ENCODE measurements at places on chromosomes 7 and 10. TPM values are rescaled to one million over a fixed set of nuclear protein-coding genes. Genes with fewer than 3 reads are reported as not detected.

DNA sequence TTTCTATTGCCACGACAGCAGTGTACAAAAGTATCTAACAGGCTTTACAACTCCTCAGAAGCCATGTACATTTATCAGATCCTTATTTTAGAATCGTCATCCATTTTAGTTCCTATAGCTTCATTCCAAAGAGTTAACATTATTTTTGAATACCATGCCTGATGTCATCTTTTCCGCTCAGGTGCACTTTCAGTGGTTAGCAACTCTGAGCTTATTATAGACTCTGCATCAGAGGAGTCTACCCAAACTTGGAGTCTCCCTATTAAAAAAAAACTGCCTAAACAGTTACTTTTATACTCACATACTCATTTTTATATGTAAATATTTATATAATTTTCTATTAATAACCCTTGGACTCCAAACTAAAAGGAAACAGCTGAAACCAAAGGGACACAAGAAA is 31.6 kb upstream of the PRSS37 start:
- H3K27me3 ChIP-seq, result no peaks in the 10 kb centered on the region
- H3K4me1 ChIP-seq, result no peaks in the 10 kb centered on the region
- H3K27ac ChIP-seq, result no peak overlapping the region
- no peaks in the 10 kb centered on the region for H3K36me3 ChIP-seq
- DNase-seq, result no peak

GRCh38 chr7:3897430-3898372 is 596.6 kb downstream of the SDK1 start:
- H3K27ac ChIP-seq, result peak overlapping the region; percentile 27
- no peak overlapping the region for H3K4me3 ChIP-seq
- DNase-seq, result peak; percentile 65
- H3K27me3 ChIP-seq, result no peaks in the 10 kb centered on the region
- peaks cover 15% of the 10 kb centered on the region for H3K4me1 ChIP-seq
- H3K36me3 ChIP-seq, result no peaks in the 10 kb centered on the region

DNA sequence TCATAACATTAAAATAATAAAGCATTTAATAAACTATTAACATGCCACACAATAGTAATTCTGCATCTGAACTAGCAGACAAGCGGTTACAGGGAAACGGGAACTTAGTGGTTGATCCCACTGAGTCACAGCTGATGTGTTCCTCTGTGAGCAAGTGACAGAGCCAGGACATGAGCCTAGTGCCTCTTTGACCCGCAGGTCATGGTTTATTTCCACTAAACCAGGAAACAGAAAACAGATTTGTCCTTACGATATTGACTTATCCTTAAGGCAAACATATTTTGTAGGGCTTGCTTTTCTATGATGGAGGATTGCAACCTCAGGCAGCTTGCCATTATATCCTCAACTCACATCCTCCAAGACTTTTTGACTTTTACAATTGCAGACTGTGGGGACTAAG is 987.3 kb downstream of the CCSER2 start:
- no peaks in the 10 kb centered on the region for H3K36me3 ChIP-seq
- no peak overlapping the region for H3K4me3 ChIP-seq
- no peak for DNase-seq
- H3K27ac ChIP-seq, result no peak overlapping the region
- no peaks in the 10 kb centered on the region for H3K4me1 ChIP-seq

DNA sequence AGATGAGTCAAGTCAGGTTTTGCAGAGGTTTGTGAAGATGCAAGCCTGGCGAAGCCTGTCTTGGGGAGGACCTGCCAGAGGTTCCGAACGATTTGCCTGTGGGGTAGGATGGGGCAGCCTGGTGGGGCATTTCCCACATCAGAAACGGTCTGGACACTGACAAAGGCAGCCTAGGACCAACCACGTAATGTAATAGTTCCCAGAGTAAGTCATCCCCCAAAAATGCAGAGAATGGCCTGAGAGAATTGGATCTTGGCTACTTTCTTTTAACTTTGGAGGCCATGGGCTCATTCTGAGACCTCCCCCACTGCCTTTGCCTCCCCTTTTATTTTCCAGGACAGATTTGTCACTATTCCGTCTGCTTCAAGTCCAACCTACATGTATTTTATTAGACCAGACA is 168.9 kb upstream of the SH2B2 start:
- no peaks in the 10 kb centered on the region for H3K27me3 ChIP-seq
- no peak overlapping the region for H3K27ac ChIP-seq
- DNase-seq, result no peak
- H3K4me1 ChIP-seq, result peaks cover 4% of the 10 kb centered on the region
- peaks cover 40% of the 10 kb centered on the region for H3K36me3 ChIP-seq

GRCh38 chr10:93554760-93555432 is 11.6 kb upstream of the FFAR4 start:
- peaks cover 5% of the 10 kb centered on the region for H3K4me1 ChIP-seq
- peak; percentile 84 for DNase-seq
- H3K27me3 ChIP-seq, result no peaks in the 10 kb centered on the region
- no peaks in the 10 kb centered on the region for H3K36me3 ChIP-seq
- H3K27ac ChIP-seq, result no peak overlapping the region
- H3K4me3 ChIP-seq, result no peak overlapping the region

DNA sequence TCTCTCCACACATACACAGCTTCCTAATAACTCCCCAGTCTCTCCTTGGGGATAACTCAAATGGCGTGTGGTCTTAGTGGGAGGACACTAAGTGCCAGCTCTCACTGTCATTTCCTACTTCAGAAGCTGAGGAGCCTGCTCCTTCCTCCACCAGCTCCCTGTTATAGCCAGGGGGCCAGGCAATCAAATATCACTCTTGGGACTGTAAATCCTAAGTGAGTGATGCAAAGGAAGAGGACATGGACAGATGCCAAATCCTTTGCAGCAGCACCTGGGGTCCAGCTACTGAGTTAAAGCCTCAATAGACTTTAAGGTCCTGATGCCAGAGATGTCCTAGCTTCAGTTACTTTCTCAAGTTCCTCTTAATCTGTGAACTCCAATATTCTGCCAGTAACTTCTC is 34.1 kb downstream of the SEM1 start:
- peaks cover 4% of the 10 kb centered on the region for H3K36me3 ChIP-seq
- DNase-seq, result no peak
- no peaks in the 10 kb centered on the region for H3K4me1 ChIP-seq
- no peak overlapping the region for H3K4me3 ChIP-seq
- no peak overlapping the region for H3K27ac ChIP-seq

DNA sequence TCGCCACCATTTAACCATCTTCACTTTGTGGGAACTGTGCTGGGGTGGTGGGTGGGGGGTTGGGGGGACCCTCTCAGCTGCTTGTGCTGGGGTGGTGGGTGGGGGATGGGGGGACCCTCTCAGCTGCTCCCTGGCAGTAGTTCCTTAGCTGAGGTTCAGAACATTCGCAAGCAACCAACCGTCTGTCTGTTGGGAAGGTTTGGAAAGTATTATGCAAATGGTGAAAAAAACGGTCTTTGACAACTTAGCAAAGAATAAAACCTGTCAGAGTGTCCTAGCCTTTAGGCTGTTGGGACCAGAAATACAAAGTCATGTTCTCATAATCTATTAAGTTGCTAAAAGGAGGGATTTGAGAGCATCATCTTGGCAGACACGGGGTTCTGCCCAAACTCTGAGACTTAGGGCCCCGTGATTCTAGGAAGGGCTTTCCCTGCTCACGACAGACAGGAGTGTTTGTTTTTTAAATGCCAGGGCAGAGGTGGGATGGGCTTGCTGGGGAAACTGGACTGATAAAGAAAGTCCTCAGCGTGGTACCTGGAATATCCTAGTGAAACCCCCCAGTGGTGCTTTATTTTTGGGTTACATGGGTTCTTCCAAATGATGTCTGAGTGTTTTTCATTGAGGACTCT is 14.1 kb upstream of the SRGN start:
- no peak overlapping the region for H3K4me3 ChIP-seq
- no peak overlapping the region for H3K27ac ChIP-seq

GRCh38 chr7:131328377-131329175 is 900 bp downstream of the MKLN1 start:
- H3K27me3 ChIP-seq, result no peaks in the 10 kb centered on the region
- peaks cover 16% of the 10 kb centered on the region for H3K4me1 ChIP-seq
- DNase-seq, result peak; percentile 29

DNA sequence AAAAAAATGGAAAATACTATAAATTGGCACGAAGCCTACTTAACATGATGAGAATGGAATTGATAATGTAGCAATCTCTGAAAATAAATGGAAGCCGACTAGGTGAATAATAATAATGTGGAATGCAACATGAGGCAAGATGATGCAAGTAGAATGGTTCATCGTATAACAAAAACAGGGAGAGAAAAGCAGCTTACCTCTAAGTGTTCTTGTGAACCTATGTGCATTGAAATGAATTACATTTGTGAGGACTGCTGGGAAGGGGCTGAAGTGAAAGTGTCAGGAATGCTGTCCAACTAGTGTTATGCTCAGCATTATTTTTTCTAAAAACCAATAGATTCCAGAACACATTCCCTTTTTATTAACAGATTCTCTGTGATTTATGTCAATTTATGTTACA is 440.6 kb upstream of the LRRN3 start:
- no peaks in the 10 kb centered on the region for H3K4me1 ChIP-seq
- no peak overlapping the region for H3K4me3 ChIP-seq
- H3K36me3 ChIP-seq, result no peaks in the 10 kb centered on the region
- H3K27ac ChIP-seq, result no peak overlapping the region
- DNase-seq, result no peak

DNA sequence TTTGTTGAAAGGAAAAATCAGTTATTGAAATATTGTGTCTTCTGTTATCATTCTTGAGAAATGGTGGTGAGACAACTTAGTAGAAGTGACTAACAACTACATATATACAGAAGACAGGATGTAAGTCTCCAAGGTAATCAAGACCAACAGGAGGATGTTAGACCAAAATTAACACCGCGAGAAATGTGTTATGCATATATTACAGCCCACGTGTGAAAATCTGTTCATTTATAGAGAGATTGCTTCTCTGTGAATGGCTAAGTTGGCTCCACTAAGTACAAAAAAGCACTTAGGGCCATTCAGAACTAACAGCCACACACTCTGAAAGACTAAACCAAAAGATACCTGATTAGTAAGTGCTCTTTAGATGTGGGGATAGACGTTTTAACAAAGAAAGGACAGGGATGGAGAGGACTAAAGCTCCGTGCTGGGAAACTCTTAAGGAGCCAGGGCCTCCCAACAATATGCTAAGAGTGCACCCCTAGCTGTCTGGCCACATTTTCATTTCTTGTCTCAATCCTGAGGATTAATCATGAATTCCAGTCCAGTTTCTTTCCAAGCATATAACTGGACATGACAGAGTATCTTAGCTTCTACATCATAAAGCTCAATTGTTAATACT is 26.5 kb downstream of the HDAC9 start:
- no peak for DNase-seq
- H3K4me3 ChIP-seq, result no peak overlapping the region
- H3K27ac ChIP-seq, result no peak overlapping the region
- H3K27me3 ChIP-seq, result no peaks in the 10 kb centered on the region
- no peaks in the 10 kb centered on the region for H3K36me3 ChIP-seq
- peaks cover 9% of the 10 kb centered on the region for H3K4me1 ChIP-seq

GRCh38 chr7:116876664-116877442 is 14.5 kb downstream of the CAPZA2 start:
- H3K27me3 ChIP-seq, result no peaks in the 10 kb centered on the region
- DNase-seq, result no peak
- H3K4me3 ChIP-seq, result no peak overlapping the region
- peaks cover 14% of the 10 kb centered on the region for H3K4me1 ChIP-seq

- no peaks in the 10 kb centered on the region for H3K4me1 ChIP-seq
- H3K36me3 ChIP-seq, result peaks cover 11% of the 10 kb centered on the region
- no peaks in the 10 kb centered on the region for H3K27me3 ChIP-seq
- peak overlapping the region; percentile 25 for H3K27ac ChIP-seq
Observed at GRCh38 chr10:127293640-127294039, 97.2 kb upstream of the INSYN2A start.

GRCh38 chr7:125084196-125084595 is 154.6 kb upstream of the POT1 start:
- H3K27me3 ChIP-seq, result no peaks in the 10 kb centered on the region
- no peaks in the 10 kb centered on the region for H3K36me3 ChIP-seq
- no peaks in the 10 kb centered on the region for H3K4me1 ChIP-seq
- no peak overlapping the region for H3K27ac ChIP-seq
- no peak for DNase-seq
- H3K4me3 ChIP-seq, result no peak overlapping the region

DNA sequence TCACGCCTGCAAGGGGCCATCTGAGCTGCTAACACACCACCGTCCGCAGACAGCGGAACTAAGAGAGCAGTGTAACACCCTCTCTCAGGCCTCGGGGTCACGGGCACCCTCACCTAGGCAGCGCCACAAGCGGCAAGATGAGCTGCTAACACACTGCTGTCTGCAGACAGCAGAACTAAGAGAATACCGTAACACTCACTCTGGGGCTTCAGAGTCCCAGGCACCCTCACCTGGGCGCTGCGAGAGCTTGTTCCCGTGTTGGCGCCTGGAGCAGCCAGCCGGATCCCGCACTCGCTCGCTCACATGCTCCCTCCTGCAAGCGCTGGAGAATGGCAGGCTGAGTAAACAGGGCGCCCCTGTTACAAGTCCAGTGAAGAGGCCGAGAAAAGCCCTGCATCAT is 160.2 kb downstream of the SRPK2 start:
- H3K27me3 ChIP-seq, result no peaks in the 10 kb centered on the region
- peaks cover 12% of the 10 kb centered on the region for H3K36me3 ChIP-seq
- no peak overlapping the region for H3K27ac ChIP-seq
- no peak for DNase-seq
- peaks cover 33% of the 10 kb centered on the region for H3K4me1 ChIP-seq

DNA sequence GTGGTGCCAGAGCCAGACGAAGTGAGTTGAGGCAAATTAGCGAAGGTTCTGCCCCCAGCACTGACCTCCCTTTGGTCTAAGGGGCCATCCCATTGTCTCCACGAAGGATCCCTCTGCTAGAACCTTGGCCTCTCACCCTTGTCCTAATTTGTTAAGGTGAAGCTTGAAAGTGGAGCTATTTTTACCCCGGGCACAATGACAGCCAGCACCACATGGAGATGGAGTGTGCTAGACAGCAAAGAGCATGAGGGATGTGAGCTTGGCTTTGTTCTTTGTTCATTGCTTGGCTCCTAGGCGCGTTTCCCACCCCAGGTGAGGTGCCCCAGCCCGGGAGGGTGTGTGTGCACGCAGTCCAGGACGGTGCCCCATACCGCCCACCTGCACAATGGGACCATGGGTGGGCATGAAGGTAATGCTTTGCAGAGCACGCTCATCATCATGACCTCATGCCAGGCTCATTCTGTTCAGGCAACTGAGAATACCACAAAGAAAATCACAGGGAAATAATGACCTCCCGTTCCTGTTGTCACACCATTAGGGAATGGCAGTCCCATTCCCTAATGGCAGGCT is 361.0 kb upstream of the FZD8 start:
- H3K4me1 ChIP-seq, result no peaks in the 10 kb centered on the region
- H3K36me3 ChIP-seq, result peaks cover 4% of the 10 kb centered on the region
- DNase-seq, result no peak
- H3K27me3 ChIP-seq, result no peaks in the 10 kb centered on the region
- no peak overlapping the region for H3K27ac ChIP-seq

GRCh38 chr10:47238331-47239095 is 61.5 kb upstream of the GDF10 start:
- no peaks in the 10 kb centered on the region for H3K36me3 ChIP-seq
- DNase-seq, result no peak
- no peaks in the 10 kb centered on the region for H3K27me3 ChIP-seq
- H3K27ac ChIP-seq, result no peak overlapping the region
- H3K4me1 ChIP-seq, result no peaks in the 10 kb centered on the region
- H3K4me3 ChIP-seq, result no peak overlapping the region

Gene EIF5AL1
- total RNA-seq, result 0.54 TPM

Gene PPP1R17
- total RNA-seq, result not detected

Gene DYNC1I1
- not detected for total RNA-seq

Gene MMP21
- not detected for total RNA-seq

Gene SAP25
- 2.9 TPM for total RNA-seq

Gene FAM237B
- not detected for total RNA-seq

Gene CLCN1
- total RNA-seq, result not detected

Gene RBM48
- total RNA-seq, result 10.4 TPM

Gene PAPOLB
- not detected for total RNA-seq

Gene FZD8
- total RNA-seq, result 13.0 TPM

Data from MCF 10A (cell line).